ENCODE measurements at places on chromosomes 3 and 15. TPM values are rescaled to one million over a fixed set of nuclear protein-coding genes. Genes with fewer than 3 reads are reported as not detected.

The CFAP91 gene
- 0.47 TPM for total RNA-seq

The GABRR3 gene
- not detected for total RNA-seq

The MKRN2OS gene
- not detected for total RNA-seq

The NOX5 gene
- total RNA-seq: 1.8 TPM

The TBC1D21 gene
- total RNA-seq: not detected

The HGD gene
- total RNA-seq: 0.32 TPM

The GMNC gene
- total RNA-seq: not detected

The AADACL2 gene
- not detected for total RNA-seq

The CFAP92 gene
- under 0.01 TPM for total RNA-seq

The SLC25A20 gene
- total RNA-seq: 20.8 TPM

The CPLX3 gene
- total RNA-seq: under 0.01 TPM

The TPRG1 gene
- total RNA-seq: 0.32 TPM

The POLQ gene
- total RNA-seq: 1.9 TPM

The SERPINI2 gene
- total RNA-seq: not detected

The PIERCE2 gene
- total RNA-seq: 0.60 TPM

The CCDC14 gene
- 32.8 TPM for total RNA-seq

The DMXL2 gene
- total RNA-seq: 20.6 TPM

The LMAN1L gene
- not detected for total RNA-seq

The TMEM207 gene
- total RNA-seq: not detected

The SEMA3F gene
- 2.1 TPM for total RNA-seq

The NCK1 gene
- 36.6 TPM for total RNA-seq

The ZNF80 gene
- total RNA-seq: not detected

The KCNMB3 gene
- total RNA-seq: 0.94 TPM

The DTWD1 gene
- total RNA-seq: 31.9 TPM

The C3orf18 gene
- 19.4 TPM for total RNA-seq

The TLR9 gene
- total RNA-seq: under 0.01 TPM

The PCOLCE2 gene
- 122 TPM for total RNA-seq

The SOX14 gene
- total RNA-seq: not detected

The MCTP2 gene
- 4.1 TPM for total RNA-seq

The PLCD1 gene
- total RNA-seq: 38.0 TPM

The ITIH3 gene
- total RNA-seq: not detected

The SLC25A38 gene
- total RNA-seq: 19.9 TPM

The CLCN2 gene
- 3.5 TPM for total RNA-seq

The IQCF5 gene
- not detected for total RNA-seq

The CD200R1 gene
- total RNA-seq: 0.09 TPM

The CHST13 gene
- total RNA-seq: not detected

The FHIT gene
- 0.77 TPM for total RNA-seq
